LoVo (cell line): ENCODE measurements at places on chromosomes 2 and 18.

- DNase-seq = no peak
Measured at GRCh38 chr2:85181844-85182456, 48.8 kb downstream of the TCF7L1 start.

- DNase-seq = no peak
Measured at GRCh38 chr18:8607776-8608742, 1.2 kb upstream of the RAB12 start.

GRCh38 chr2:238904177-238904576, 56.3 kb downstream of the TWIST2 start:
- DNase-seq = no peak

- DNase-seq = no peak
Measured at GRCh38 chr18:5546660-5547059, 2.9 kb upstream of the EPB41L3 start.

DNA sequence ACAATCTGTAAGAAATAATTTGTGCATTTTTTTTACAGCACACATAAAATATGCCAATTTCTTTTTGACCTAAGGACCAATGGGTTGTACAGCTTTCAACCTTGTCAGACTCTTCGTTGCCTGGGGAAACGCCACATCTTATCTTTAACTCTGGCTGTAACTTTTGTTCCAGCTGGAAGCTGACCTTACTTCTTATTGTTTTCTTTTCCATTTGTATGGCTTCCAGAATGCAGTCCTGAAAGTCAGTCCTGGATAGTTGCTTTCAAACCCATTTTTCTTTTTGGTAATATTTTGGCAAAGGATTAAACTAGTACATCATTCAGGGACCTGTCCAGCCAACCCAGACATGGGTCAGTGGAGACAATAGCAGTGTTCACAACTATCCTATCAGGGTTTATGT, 686.5 kb upstream of the CDH2 start:
- no peak for DNase-seq

DNA sequence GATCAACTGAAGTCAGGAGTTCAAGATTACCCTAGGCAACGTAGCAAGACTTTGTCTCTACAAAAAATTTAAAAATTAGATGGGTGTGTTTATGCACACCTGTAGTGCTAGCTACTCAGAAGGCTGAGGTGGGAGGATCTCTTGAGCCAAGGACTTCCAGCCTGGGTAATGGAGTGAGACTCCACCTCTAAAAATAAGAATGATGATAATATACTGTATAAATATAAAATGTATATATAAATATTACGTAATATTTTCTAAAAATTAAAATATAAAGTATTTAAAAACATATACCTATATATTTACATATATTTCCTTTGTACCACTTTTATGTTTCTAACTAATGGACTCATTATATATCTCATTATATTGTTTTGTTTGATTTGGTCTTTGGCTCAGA, 409.5 kb upstream of the REG3G start:
- no peak for DNase-seq

DNA sequence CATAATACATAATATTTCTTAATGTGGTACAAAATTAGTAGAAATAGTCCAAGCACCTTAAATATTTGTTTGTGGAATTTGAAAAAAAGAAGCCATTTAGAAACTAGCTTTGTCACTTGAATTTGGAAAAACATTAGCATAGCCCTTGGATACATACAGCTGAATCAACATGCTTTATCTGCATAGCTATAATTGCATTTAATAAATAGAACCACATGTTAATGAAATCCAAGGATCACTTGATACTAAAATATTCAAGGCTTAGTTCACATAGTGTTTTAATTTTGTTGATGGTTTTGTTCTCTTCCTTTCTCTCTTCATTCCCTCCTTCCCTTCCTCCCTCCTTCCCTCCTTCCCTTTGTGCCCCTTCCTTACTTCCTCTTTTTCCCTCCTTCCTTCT, 169.4 kb upstream of the NRXN1 start:
- DNase-seq = no peak

DNA sequence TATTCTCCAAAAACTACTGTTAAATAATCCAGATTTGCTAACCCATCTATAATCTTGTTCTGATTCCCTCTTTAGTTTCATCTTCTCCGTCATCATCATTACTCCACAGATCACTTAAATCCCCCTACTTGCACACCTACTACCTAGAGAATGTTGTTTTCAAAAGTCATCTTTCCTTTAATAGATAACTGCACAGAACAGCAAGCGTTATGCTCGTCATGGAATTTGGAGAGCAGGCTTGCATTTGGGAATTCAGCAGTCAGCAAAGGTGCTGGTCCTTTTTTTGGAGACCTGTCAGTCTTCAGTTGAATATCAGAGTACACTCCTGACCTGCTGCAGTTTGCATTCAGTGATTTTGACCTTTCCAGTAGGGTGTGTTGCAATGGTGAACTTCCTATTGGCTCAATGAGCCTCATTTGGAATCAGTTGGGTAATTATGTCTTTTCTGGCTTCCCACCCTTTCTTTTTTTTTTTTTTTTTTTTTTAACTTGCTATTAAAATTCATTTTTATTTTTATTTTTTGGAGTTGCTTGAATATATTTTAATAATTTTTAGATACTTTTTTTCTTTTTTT, 110.6 kb downstream of the HNRNPLL start:
- DNase-seq = no peak

DNA sequence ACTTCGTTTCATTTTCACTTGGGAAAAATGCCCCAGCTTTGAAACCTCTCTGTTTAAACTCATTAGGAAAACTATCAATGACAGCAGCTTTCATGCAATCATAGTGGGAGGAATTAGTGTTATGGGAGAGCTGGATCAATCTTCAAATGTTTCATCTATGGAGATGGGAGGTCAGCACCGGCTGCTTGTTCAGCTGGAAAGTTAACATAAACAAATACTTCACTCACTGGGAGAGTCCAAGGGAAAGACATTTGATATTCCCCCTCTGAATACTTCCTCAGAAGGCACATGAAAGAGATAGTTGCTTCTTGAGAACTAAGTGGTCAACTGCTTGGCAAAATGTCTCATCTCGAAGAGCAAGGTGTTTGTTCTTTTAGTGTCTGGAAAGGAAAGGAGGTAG, 7.3 kb downstream of the LYPD1 start:
- no peak for DNase-seq

GRCh38 chr2:216860426-216861137, 718 bp upstream of the TNP1 start:
- DNase-seq = no peak

- DNase-seq = peak; percentile 58
Measured at GRCh38 chr2:18178736-18179349, 300.4 kb downstream of the KCNS3 start.

DNA sequence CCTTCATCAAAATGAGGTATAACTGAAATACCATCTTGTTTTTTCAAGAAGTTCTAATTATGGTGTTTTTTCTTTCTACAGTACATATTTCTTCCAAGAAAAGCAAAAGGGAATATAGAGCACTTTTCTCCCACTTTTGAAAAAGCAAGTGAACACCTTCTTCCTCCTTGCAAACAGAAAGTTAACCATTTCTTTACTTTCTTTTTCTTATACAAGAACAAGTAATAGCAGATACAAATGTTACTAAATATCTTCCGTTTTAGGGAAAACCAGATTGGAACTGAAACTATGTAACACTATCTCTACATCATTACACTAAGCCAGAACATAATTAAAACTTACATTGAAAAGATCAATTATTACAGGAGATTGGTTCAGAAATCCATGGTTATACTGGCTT, 44.0 kb downstream of the COBLL1 start:
- no peak for DNase-seq

GRCh38 chr18:50460716-50461115, 85.9 kb downstream of the SKA1 start:
- no peak for DNase-seq

DNA sequence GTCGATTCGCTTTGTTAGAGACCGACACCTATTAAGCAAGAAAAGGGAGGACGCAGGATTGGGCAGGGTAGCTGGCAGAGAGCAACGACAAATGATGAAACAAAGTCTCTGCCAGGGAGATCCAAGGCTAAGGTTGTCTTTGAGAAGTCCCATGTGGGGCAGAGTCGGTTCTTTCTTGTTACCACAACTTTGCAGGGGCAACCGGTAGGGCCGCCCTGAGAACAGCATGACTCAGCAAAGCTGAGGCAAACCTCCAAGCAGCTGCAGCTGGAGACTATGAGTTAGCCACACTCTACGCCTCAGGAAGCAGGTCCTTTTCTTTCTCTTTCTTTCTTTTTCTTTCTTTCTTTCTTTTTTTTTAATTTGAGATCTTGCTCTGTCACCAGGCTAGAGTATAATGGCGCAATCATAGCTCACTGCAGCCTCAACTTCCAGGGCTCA, 452.3 kb upstream of the ID2 start:
- DNase-seq = no peak

DNA sequence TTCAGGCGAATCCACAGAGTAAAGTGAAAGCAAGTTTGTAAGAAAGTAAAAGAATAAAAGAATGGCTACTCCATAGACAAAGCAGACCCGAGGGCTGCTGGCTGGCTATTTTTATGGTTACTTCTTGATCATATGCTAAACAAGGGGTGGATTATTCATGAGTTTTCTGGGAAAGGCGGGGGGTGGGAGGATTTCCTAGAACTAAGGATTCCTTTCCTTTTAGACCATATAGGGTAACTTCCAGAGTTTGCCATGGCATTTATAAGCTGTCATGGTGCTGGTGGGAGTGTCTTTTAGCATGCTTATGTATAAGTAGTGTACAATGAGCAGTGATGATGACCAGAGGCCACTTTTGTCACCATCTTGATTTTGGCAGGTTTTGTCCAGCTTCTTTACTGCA, 59.8 kb downstream of the SLC4A3 start:
- no peak for DNase-seq

DNA sequence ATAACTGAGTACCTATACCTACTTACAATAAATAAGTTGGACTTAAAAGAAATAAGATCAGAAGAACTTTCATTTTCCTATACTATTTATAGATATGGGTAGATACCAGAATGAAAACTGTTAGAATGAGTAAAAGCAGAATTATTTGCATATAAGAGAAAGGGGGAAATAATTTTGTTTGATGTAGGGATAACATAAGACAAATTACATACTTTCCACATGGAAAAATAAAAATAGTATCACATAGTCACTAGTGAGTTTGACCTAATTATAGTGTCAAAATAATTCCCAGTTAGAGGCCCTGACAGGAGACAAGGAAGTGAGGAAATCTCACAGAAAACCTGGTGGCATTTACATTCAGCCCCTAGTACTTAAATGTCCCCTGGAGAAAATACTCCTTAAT, 28.6 kb downstream of the KCMF1 start:
- DNase-seq = no peak

- DNase-seq = no peak
Measured at GRCh38 chr2:215401896-215402379, 33.9 kb downstream of the FN1 start.

- DNase-seq = no peak
Measured at GRCh38 chr2:102460467-102460866, 12.6 kb upstream of the SLC9A4 start.

DNA sequence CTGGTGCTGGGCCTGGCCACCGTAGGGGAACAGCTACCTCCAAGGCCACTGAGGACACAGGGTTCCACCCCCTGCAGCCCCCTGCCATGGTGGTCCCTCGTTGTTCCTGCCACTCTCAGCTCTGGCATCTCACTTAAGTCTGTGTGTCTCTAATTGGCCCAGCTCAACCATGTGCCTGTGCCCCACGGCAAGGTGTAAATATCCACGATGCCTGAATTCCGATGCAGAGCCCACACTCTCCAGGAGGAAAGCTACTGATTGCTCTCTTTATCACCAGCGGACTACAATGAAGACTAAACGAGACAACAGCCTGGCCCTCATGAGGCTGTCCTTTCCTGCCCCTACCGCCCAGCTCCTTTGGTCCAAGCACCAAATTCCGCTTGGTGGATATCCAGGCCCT, 17.0 kb upstream of the CHRNA1 start:
- DNase-seq = no peak

DNA sequence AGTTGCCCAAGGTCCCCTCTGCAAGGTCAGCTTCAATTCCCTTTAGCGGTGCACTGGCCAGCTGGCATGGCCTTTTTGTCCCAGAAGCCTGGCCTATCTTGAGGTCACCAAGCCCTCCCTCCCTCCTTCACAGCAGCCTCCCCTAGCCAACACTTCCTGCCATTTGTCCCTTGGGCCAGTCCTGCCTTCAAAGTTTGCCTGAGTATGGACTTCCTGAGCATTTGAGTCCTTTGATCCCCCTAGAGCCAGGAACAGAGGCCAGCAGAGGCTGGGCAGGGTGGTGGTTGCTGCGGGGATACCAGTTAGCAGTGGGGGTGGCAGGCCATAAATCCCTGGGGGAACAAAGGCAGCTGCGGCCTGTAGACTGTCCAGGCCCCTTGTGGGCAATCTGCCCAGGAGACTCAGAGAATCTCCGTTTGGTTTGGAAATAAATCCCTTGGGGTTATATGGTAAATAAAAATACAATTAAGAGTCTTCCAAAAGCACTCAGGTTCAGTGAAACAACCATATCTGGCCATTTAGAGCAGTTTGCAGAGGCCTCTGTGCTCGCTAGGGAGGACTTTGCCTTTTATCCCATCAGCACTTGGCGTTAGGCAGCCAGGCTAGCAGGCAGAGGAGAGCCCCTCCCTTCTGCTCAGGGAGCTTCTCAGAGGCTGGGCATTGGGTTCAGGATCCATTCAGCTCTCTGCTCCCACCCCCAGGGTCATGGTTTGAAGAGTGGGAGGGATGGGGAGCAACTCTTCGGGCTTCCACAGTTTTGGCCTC, 3.1 kb upstream of the HES6 start:
- DNase-seq = no peak

GRCh38 chr18:24126155-24126961, 12.5 kb upstream of the CABYR start:
- DNase-seq = no peak

- DNase-seq = peak; percentile 38
Measured at GRCh38 chr2:47488870-47489584, 86.1 kb downstream of the MSH2 start.

- DNase-seq = no peak
Measured at GRCh38 chr2:180319586-180320405, 312.7 kb upstream of the CWC22 start.

DNA sequence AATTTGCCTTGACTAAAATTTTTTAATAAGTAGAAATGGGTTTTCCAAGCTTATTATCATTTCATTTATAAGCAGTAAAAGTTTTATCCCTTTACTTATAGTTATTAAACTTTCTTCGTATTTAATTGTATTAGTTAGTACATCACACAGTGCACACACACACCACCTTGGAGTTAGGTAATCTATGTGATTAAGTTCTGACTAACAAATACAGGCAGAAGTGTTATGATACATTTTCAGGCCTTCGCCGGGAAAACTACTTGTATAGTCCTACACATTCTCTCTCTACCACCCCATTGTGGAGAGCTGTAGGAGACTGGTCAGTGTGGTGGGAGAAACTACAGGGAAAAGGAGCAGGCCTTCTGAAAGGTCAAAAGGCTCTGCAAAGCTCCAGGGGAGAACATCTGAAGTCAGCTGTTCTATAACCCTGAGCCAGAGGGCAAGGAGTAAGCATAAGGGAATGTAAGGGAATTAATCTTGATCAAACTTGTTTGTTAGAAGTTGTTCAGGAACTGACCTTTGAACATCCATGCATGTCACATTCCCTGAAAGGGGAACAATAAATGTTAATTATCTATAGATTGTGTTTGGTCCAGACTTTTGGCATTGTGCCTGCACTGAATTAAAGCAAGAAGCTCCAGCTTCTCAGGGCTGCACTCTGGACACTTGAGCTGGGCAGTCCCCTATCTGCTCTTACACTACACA, 231.7 kb downstream of the FSIP2 start:
- peak; percentile 61 for DNase-seq

- DNase-seq = no peak
Measured at GRCh38 chr2:74658516-74658915, 4.5 kb downstream of the SEMA4F start.

GRCh38 chr18:62571648-62572047, 48.8 kb downstream of the ZCCHC2 start:
- DNase-seq = no peak
